ENCODE measurements at places on chromosomes 4 and X.

GRCh38 chrX:109826954-109827708 lies 94.1 kb upstream of the ACSL4 start:
- DNase-seq: no peak

- no peak for DNase-seq
These were observed 70.7 kb downstream of the DCAF8L2 start for GRCh38 chrX:27660878-27661277.

GRCh38 chr4:38568768-38569167 lies 95.2 kb upstream of the KLF3 start:
- DNase-seq: no peak

- no peak for DNase-seq
These were observed 138.2 kb downstream of the CAMK2D start for GRCh38 chr4:113623274-113623894.

DNA sequence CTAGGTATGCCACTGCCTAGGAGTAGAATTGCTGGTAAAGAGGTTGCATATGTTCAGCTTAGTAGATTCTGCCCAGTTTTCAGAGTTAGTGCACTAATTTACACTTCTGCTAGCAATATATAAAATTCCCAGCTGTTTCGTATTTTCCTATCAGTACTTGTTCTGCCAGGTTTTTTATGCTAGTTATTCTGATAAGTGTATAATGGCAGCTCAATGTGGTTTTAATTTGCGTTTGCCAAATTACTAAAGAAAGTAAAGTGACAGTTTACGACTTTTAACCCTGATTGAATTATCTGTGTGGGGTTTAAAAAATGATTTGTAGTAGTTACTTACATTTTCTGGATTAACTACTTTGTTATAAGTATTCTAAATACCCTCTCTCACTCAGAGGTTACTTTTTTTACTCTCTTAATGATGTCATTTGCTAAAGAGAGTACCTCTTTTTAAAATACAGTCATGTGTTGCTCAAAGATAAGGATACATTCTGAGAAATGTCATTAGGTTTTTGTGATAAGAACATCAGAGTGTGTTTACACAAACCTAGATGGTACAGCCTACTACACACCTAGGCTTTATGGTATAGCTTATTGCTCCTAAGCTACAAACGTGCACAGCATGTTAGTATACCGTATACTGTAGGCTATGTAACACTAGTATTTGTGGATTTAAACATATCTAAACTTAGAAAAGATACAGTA lies 363.2 kb downstream of the IL15 start:
- no peak for DNase-seq

DNA sequence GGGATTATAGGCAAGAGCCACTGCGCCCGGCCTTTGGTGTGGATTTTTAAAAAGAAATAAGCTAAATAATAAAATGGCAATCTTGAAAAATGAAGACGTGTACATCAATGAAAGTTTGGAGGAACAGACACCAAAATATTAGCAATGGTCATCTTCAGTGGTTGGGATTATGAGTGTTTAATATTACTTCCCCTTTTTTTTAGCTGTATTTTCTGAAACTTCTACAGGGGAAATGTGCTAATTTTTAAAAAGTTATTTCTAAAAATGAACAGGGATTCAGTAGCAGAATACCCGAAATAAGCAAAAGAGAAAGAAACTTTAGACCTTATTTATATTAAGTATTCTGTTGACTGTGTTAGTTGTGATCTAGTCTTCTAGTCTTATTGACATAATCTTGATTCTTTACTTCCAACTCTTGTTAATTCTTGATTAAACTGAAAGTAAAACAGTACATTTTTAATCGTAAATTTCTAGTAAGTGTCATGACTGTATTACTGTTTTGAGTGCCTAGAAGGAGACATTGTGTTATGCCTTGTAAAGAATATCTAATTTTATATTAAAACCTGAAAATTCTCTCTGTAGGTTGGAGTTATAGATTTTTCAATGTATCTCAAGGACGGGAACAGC lies 51.3 kb downstream of the RUFY3 start:
- DNase-seq: no peak

- no peak for DNase-seq
These were observed 178.3 kb downstream of the TMA16 start for GRCh38 chr4:163672751-163673150.

GRCh38 chr4:119106036-119107000 lies 29.3 kb upstream of the MYOZ2 start:
- DNase-seq: no peak

GRCh38 chr4:105815701-105816100 lies 79.6 kb upstream of the NPNT start:
- no peak for DNase-seq

GRCh38 chrX:10233173-10233572 lies 76.4 kb downstream of the CLCN4 start:
- DNase-seq: no peak
